GM04504 (cell line): ENCODE measurements at places on chromosomes 11 and 22.
A peak's percentile ranks its signal among the peaks of the same experiment; 100 is the strongest.

- DNase-seq, result no peak
Measured at GRCh38 chr11:117716521-117717440, 80.2 kb downstream of the DSCAML1 start.

GRCh38 chr11:35554491-35555437 lies 29.3 kb upstream of the PAMR1 start:
- peak; percentile 52 for DNase-seq

GRCh38 chr11:83785942-83786341 lies 499.8 kb upstream of the CCDC90B start:
- no peak for DNase-seq

- DNase-seq, result peak; percentile 10
Measured at GRCh38 chr11:27524155-27524554, 17.6 kb upstream of the LIN7C start.
